ENCODE measurements at places on chromosomes 13 and 19.
A peak's percentile ranks its signal among the peaks of the same experiment; 100 is the strongest.

DNA sequence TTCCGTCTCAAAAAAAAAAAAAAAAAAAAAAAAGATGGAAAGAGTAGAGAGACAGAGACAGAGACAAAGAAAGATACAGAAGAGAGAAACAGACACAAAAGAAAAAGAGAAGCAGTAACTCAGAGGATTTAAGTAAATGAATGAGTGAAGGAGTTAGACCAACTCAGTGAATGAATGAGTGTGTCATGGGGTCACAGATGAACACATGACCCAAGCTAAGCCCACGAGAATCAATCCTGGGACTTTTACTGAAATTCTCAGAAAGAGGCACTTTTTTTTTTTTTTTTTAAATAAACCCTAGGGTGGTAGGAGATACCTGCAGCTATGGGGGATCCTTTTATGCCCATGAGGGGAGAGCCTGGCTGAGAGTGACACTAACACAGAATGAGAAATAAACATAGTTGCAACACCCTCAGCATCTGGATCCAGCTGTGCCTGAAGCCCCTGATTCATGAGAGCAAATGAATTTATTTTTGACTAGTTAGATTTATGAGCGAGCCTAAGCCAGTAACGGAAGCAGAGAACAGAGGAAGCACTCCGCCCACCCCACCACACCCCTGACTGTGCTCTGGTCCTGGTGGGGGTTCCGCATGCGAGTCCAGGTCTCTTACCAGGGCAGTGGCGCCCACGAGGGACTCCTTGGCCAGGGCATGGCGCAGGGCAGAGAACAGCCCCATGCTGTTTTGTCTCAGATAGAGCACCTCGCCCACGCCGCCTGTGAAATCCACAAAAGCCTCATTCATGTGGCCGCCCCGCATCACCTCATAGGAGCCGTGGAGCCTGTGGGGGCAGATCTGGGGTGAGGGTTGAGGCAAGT is 4.6 kb downstream of the CAPN12 start:
- no peak for DNase-seq

GRCh38 chr19:38278751-38279150 is 14.4 kb downstream of the SPINT2 start:
- no peak for DNase-seq

- DNase-seq = no peak
These were observed 964.8 kb downstream of the PCDH9 start for GRCh38 chr13:66265371-66265770.

DNA sequence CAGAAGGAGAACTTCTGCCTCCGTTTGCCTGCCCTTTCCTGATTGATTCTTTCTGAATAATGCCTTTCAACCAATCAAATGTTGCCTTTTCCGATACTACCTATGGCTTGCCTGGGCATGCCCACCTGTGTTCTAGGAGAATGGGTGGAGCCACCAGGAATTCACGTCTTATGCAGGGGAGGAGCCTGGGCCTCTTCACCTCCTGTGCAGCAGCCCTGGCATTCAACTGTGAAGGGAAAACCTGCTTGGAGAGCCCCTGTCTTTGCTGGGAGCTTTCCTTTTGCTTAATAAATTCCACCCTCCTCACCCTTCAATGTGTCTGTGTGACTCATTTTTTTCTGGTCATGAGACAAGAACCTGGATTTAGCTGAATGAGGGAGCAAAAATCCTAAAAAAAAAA is 730.7 kb downstream of the UQCRFS1 start:
- no peak for DNase-seq

DNA sequence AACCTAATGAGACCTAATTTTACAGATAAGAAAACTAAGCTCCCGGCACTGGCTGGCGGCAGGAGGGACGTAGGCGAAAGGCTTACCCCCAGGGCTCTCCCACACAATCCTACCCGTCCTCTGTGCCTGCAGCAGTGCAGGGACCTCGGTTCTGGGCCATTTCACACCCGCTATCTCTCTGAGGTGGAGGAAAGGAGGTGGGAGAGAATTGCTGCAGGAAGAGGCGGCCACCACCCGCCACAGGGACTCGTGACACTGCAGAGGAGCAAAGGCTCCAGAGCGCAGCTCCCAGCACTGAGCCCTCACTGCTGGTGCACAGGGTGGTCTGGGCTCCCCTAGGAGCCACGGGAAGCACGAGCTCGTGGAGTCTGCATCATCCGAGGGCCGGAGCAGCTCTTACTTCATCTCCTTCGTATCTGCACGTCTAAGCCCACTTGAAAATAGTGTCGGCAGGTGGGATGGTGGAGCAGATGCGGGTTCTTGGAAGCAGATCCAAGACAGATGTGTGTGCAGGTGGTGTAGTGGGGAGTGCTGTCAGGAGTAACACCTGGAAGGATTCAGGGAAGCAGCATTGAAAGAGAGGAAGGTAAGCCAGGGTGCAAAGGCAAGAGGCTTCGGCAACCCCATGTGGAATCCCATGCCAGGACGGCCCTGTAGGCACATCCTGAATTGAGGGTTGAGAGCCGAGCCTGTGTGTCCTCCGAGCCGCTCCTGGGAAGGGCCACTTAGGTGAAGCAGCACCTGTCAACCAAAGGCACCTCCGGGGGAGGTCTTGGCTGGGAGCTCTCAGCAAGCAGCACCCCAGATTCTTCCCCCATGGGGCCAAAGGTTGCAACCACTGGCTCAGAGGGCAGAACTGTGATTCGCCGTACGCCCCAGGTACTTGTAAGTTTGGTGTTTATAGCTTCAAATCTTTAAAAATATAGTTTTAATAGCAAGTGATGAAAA is 115.8 kb upstream of the SPACA7 start:
- DNase-seq = no peak

DNA sequence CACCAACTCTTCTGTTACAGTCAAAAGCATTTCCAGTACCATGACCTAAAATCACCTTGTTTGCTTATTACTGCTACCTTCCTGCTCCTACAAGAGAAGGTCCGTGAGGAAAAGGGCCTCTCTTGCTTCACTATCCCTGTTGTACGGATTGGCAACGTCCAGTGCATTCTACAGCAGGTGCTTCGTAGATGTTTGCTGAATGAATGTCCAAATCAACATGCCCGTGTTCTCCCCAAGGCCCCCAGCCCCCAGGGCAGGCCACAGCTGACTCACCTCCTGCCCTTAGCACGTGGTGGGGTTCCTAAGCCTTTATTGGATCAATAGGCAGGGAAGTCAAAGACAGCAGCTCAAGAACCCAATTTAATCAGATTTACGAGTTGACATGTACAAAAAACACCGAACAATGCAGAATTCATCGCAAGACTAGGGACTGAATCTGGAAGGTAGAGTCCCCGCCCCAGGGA is 5.5 kb upstream of the NAPA start:
- DNase-seq = no peak

- DNase-seq = no peak
These were observed 97.7 kb upstream of the DOCK9 start for GRCh38 chr13:99075268-99076191.

DNA sequence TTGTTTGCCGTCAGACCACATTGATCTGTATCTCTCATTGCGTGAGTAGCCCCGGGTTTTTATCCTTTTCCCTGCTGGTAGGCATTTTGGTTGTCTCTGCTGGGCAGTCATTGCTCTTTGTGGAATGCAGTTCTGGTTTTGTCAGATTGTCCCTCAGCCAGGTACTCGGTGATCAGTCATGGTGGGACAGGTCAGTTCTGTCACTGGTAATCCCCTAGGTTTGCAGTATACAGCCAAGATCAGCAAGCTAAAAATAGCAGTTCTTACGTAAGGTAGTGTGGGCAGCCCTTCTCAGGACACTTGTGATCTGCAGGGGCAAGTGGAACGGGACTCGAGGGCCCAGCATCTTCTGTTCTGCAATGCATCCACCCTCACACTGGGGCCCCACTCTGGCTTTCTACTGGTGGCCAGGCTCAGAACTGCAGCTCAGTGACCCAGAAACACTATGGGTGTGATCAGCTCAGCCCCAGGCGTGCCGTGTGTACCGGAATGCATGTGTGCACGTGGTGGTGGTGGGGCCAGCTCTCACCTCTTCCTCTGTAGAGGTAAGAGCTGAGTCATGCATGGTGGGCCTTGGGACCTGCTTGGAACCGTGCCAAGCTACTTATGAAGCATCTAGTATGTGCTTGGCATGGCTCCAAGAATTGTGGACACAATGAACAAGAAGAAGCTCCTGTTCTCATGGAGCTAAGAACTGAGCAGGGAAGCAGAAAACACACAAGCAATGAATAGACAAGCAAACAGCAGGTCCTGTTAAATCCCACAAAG is 6.3 kb downstream of the PLEKHF1 start:
- DNase-seq = peak; percentile 84

GRCh38 chr19:55939206-55939605 is 7.1 kb upstream of the NLRP13 start:
- no peak for DNase-seq

- DNase-seq = no peak
These were observed 237.0 kb downstream of the LACC1 start for GRCh38 chr13:44116562-44117332.

- no peak for DNase-seq
These were observed 372.9 kb downstream of the MTUS2 start for GRCh38 chr13:29193083-29193482.

DNA sequence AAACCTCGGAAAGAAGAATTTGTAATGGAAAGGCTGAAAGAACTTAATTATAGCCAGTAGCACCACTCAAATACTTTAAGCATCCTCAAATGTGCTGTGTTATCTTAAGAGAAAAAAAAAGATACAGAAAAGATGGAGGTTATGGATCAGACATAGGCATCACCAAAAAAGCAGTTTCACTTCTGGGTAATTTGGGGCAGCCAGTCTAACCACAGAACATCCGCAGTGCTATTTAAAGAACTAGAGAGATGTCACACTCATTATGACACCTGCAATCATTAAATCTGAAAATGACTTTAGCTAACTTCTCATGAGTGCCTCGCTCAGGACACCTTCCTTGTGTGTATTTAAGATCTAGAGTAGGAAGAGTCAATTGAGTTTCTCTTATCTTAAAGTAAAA is 211.8 kb downstream of the RBM26 start:
- DNase-seq = peak; percentile 33

DNA sequence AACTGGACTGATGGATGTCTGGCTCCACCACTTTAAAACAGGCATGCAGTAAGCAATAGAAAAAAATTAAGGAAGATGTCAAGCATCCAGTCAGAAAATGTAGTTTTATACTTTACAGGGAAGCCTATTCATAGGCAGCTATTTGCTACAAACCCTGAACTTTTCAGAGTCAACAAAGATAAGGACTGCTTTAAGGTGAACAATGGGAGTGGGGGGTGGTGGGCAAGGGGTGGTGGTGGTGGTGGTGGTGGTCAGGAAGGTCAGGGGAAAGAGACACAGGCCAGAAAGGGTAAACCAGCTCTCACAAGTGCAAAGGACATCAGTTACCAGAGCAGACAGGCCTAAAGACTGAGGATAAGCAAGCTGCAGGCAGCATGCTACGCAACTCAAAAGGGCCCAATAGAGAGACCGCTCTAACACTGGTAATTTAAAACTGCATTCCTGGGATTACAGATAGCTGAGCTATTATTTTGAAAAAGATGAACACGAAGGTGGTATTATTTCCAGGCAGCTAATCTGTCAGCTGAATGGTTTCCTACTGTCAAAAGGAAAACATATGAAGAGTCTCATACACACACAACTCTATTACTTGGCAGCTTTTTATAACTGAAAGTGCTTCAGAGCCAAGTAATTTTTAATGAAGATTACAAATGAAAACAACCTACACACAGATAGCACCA is 14.8 kb downstream of the BRD4 start:
- no peak for DNase-seq

GRCh38 chr13:51068501-51068900 is 42.6 kb downstream of the C13orf42 start:
- no peak for DNase-seq

DNA sequence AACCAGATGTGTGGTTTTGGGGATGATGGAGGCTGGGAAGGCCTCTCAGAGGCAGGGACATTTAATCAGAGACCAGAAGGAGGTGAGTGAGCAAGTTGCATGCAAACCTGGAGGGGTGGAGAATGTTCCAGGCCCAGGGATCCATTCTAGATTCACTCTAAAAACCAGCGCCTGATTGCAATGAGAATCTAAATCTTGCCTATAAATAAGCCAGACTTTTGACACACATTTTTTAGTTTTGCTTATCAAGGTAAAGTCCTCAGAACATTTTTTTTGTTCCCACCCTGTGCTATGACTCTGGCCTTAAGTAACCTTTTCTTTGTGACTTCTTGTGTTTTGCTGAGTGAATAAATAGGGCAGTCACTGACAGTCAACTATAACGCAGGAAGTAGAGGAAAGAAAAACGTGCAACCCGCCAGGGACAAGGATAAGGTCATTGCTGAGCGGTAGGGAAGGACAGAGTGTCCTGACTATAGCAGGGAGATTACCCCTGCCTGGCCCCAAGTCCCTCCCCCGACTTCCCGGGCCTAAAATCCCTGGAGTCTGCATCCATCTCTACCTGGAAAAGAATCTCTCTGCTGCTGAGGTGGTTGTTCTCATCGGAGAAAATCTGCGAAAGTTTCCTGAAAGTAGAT is 14.4 kb downstream of the RGL3 start:
- no peak for DNase-seq

DNA sequence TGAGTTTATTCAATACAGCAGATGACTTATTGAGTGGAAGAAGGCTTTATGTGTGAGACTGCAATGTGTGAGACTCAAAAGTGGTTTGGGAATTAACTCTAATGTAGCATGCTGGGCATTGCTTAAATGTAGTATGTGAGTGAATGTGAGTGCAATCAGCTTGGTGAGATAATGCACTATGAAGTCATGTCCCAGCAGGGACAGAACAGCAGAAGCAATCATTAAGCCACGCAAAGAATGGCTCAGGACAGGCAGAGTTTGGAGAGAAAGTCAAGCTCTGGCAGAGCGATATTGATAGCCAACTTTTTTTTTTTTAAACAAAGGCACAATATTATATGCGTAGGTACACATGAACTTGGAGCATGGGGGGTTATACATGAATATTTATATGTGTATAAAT is 597.7 kb downstream of the GPC6 start:
- DNase-seq = no peak

DNA sequence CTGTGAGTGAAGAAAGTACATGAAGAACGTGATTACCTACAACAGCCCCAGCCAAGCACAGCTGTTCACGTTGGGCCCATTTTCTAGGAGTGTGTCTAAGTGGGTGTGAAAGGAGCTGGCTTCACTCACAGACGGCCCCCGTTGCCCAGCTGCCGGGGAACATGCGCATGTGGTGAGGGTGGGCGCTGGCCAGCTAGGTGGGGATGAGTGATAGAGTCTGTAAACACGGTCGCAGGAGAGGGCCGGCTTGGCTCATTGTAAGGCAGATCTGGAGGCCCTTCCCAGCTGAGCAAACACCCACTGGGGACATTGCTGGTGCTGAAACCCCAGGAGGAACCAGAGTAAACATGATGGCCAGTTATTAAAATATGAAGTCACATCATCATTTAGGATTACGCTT is 160.5 kb downstream of the TEX29 start:
- no peak for DNase-seq

GRCh38 chr13:56066321-56066720 is 1074.4 kb upstream of the PRR20A start:
- DNase-seq = no peak
